ENCODE measurements at places on chromosomes 2 and 18.

DNA sequence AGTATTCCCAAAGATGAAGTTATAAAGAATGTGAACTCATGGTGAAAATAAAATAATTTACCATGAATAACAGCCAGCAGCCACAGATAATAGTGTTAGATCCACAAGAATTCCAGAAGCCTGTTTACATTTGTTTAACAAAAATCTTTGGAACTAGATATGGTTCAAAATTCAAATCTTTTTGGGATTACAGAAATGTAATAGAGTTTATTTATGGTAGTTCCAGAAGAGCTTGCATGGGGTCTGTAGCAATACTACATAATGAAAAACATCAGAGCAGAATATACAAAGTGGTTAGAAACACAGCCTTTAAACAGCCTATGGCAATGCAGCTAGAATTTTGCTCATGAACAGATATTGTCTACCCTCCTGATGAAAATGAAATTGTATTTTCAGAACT, 179.1 kb downstream of the RDH14 start:
- no peak for DNase-seq

- DNase-seq, result no peak
These were observed 298.2 kb upstream of the HNRNPA3 start for GRCh38 chr2:176914371-176914770.

DNA sequence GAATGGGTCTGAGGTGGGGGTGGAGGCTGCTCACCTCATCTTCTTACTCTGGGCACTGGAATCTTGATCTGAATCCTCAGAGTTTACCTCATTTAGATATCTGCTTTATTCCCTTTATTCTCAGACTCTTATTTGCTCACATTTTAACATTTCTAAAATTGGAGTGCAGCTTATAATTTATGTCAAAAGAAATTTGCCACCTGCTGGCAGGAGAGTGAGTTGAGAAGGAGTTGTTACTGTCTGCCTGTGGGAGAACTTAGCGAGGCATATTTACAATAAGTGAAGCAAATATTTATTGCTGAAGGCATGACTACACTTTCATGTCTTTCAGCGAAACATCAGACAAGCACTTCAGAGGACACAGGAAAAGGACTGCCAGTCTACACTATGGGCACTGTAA, 16.4 kb upstream of the KIAA2012 start:
- DNase-seq, result no peak

- no peak for DNase-seq
These were observed 2.1 kb upstream of the KCNJ3 start for GRCh38 chr2:154696369-154696768.

GRCh38 chr2:24403168-24403831, 43.0 kb upstream of the ITSN2 start:
- DNase-seq, result no peak

GRCh38 chr2:209512971-209513370, 89.1 kb downstream of the MAP2 start:
- DNase-seq, result no peak

- no peak for DNase-seq
These were observed 82.7 kb upstream of the ARHGAP28 start for GRCh38 chr18:6646801-6647200.

GRCh38 chr2:190380962-190381412, 27.2 kb upstream of the MFSD6 start:
- DNase-seq, result no peak

DNA sequence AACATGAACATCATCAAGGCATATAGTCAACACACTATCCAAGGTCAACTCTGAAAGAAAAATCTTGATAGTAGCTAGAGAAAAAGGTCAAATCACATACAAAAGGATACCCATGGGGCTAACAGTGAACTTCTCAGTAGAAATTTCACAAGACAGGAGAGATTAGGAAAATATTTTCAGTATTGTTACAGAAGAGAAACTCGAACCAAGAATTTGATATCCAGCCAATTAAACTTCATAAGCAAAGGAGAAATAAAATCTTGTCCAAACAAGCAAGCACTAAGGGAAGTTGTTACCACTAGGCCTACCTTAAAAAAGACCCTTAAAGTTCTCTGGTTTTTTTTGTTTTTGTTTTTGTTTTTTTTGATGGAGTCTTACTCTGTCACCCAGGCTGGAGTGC, 242.5 kb downstream of the EXOC6B start:
- DNase-seq, result no peak

GRCh38 chr2:63784461-63784860, 57.2 kb upstream of the UGP2 start:
- DNase-seq, result no peak

DNA sequence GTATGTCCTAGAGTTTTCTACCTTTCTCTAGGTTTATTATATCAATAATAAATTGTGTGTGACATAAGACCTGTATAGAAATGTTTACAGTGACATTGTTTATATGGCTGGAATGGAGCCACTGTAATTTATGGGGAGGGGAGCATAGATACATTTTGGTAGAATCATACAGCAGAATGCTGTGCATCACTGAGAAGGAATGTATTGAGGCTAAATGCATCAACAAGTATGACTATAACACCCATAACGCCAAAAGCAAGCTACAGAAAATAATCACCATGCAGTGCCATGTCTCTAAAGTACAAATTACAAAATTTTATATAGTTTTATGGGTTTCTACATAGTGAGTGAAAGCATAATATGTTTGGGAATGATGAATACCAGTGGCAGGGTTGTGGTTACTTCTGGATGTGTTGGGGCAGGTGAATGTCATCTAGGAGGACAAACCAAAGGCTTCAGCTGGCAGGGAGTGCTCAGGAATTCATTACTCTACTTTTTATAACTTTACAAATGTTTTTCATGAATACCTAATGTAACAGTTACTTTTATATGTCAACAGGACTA, 226.0 kb upstream of the NETO1 start:
- DNase-seq, result no peak

GRCh38 chr2:125559186-125559585, 1096.8 kb upstream of the GYPC start:
- DNase-seq, result no peak

GRCh38 chr2:174573621-174574081, 24.0 kb downstream of the WIPF1 start:
- peak; percentile 68 for DNase-seq

GRCh38 chr2:222747526-222748160, 76.2 kb downstream of the MOGAT1 start:
- DNase-seq, result no peak

- DNase-seq, result no peak
These were observed 294.6 kb downstream of the RDH14 start for GRCh38 chr2:18265614-18266586.

- DNase-seq, result no peak
These were observed 281.8 kb downstream of the GULP1 start for GRCh38 chr2:188573453-188573852.

DNA sequence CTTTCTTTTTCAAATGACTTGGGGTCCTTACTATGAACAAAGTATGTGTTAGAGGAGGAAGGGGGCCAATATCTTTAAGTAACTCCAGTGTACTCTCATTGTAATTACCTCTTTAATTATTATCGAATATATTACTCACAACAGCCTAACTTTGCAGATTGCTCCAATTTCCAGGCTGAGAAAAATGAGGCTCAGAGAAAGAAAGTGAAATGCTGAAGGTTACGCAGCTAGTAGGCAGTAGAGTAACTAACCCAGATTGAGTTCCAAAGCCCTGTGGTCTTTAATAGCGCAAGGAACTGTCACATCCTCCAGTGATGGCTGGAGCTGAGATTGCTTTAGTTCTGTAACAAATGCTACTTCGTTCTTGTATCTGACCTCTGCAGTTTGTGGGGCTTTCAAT, 2.2 kb upstream of the GYPC start:
- no peak for DNase-seq

- DNase-seq, result no peak
These were observed 15.6 kb upstream of the CYTIP start for GRCh38 chr2:157459486-157459885.

DNA sequence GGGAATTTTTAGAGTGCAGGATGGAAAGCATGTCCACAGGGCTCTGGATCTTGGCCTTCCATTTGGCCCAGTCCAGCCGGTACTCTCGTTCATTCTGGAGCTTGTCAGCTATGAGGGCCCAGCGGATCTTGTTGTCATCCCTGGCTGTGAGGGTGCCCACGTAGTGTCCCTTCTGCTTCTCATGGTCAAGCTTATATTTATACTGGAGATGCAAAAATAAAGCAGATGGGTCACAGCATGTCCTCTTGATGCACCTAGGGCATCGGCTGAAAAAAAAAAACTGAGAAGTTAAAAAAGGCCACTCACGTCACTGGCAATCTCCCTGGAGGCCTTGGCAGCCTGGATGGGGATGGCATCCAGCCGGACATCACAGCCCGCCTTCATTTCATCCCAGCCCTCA, 160.5 kb downstream of the RIF1 start:
- no peak for DNase-seq

- DNase-seq, result no peak
These were observed 22.0 kb upstream of the RPL31 start for GRCh38 chr2:100980046-100980445.

GRCh38 chr2:44335806-44336538, 25.3 kb downstream of the PREPL start:
- no peak for DNase-seq

GRCh38 chr18:22765896-22766295, 167.2 kb upstream of the RBBP8 start:
- no peak for DNase-seq

DNA sequence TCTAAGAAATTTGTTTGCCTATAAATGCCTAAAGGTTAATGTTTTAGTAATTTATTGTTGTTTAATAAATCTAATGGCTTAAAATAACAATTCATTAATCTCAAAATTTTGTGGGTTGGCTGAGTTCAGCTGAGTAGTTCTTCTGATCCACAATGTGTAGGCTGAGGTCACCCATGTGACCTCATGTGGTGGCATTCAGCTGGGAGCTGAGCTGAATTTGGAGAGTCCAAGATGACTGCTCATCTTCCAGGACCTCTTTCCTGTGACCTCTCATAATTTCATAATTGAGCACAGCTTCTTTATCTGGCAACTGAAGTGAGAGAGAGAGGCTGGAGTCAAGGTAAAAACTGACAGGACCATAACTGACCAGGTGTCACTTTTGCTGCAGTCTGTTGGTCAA, 132.4 kb downstream of the TXNL1 start:
- no peak for DNase-seq

- no peak for DNase-seq
These were observed 336.3 kb downstream of the NYAP2 start for GRCh38 chr2:225735844-225736243.

GRCh38 chr2:24885221-24886125, 34.6 kb downstream of the ADCY3 start:
- DNase-seq, result no peak

DNA sequence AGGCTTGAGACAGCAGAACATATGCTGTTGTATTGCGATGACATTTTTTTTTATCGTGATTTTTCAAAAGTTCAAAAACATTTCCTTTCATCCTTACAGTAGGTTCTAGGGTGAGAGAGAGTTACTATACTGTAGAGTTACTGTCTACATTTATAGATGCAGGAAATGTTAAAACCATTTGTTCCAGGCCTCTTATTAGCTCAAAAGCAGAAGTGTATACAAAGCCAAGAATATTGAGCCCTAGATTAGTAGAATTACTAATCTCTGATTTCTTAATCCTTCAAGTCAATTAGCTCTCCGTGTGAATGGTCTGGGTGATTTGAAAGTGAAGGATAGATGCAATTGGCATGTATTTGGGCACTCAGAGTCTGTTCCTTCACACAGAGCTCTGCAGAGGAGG, 73.1 kb downstream of the MAPRE2 start:
- DNase-seq, result no peak

DNA sequence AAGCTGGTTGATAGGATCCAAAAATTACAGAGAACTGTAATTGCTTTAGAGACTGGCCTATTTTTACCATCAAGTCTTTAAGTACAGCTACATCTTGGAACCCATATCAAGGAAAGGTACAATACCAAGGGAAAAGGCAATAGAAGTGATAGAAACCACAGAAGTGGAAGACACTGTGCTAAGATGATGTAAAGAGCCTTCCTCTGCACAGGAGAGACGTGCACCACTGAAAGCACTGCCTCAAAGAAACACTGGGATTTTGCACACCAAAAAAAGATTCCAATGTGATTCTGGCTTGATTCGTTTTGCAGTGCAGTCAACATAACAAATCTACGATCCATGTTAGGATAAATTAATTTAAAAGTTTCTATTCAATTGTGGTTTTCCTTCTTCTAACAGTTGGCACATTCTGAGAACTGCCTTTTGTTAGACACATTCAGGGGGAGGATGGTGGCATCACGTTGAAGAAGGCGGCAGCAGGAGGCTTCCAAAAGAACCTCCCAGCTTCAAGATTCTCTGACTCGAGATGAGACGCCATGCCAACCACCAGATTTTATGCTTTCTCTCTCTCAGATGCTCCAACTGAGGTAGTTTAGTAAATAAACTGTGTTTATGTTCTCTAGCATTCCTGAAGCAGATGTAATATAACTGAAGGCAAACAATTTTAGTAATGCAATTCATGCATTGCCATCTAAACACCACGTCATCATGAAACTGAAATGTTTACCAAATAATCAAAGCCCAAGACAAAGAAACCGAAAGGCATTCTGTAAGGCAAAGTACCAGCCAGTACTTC, 102.9 kb downstream of the BCL2 start:
- no peak for DNase-seq

DNA sequence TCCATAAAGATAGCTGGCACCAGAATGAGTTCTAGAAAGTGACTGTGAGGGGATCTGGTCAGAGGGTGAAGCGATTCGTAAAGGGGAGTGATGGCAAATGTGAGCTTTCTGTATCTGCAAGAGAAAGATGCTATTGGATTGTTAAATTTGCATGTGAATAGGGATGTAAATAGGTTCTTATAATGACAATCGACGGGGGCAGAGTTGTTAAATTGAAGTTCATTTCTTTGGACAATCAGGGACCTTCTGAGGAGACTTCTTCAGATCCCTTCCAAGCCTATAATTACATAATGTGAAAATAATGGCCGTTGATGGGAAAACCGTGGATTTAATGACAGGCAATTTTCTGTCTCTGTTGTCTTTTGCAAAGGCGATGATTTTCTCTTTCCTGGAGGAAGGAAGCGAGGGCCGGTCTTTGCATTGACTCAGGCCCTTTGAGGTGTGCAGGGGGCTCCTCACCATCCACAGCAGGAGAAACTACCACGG, 52.2 kb upstream of the TMEM18 start:
- no peak for DNase-seq

DNA sequence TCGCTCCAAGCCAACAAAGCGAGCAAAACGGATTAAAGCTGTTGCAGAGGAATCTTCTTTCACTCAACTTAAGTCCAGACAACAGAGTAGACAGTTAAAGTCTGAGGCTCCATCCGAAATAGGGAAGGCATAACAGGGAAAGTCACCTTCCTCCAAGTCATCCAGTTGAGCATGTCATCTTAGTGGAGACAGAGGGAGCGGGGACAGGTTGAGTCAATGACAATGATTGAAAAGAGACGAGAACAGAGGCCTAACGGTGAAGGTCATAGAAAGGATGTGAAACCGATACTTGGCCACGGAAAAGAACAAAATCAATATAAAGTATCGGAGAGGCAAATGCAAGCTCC, 455 bp downstream of the C18orf32 start:
- DNase-seq, result no peak

- no peak for DNase-seq
These were observed 52.0 kb upstream of the TNP1 start for GRCh38 chr2:216911886-216912285.

DNA sequence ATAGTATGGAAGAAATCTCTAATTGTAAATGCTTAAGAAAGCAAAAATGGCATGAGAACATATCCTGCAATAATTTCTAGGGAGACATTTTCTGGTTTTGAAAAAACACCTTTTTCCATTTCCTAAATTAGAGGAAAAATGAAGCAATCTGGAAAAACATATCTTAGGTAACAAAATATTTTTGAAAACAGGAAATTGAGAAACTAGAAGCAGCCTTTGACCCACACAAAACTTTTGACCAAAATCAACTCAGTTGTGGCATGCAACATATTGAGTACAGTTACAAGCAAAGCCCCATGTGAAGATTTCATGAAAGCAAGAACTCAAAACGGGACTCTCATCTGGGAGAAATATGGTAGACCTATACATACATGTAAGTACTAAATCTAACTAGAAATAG, 28.6 kb upstream of the CHAC2 start:
- no peak for DNase-seq
